ENCODE measurements at places on chromosomes 6 and 20.

DNA sequence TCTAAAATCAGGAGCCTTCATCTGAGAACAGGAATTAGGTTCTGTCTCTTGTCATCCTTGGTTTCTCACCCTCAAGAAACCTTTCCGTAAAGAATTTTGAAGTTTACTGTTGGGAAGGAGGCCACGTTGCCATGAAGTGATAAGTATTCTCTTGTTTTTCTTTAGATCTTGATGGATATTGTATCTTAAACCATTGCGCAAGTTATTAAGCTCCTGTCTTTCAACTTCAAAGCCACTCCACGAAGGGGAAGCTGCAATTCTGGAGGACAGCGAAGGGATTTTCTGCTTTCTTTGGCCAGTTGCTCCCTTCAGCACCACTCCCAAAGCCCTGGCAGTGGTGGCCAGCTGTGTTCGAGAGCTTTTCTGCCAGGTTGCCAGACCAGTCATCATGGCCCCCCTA is 198.1 kb upstream of the EXOC2 start:
- DNase-seq, result no peak

DNA sequence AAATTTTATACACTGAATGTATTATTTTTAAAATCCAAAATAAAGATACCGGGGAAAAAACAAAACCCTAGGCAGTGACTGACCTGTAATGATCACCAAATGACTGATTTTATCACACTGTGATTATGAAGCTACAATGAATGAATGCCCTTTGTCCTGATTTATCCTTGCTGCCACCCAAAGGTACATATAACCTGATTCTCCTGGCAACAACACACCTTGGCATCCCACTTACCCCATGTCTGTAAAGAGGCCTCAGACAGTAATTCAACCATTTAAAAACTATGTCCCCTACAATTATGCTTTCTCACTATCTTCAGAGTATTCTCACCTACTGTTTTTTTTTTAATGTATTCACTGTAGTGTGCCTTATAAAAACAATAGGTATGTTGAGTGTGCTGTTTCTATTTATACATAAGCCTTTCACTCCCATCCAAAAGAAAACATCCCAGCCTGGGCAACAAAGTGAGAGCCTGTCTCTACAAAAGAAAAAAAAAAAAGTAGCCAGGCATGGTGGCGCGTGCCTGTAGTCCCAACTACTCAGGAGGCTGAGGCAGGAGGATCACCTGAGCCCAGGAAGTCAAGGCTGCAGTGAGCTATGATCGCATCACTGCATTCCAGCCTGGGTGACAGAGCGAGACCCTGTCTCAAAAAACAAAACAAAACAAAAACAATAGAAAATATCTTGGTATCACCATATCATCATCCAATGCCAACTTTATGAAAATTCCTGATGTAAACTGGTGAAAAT is 21.7 kb downstream of the B4GALT5 start:
- DNase-seq, result no peak

GRCh38 chr6:78363688-78364087 is 503.7 kb upstream of the IRAK1BP1 start:
- DNase-seq, result no peak

GRCh38 chr6:151100326-151100725 is 139.4 kb upstream of the AKAP12 start:
- DNase-seq, result no peak

DNA sequence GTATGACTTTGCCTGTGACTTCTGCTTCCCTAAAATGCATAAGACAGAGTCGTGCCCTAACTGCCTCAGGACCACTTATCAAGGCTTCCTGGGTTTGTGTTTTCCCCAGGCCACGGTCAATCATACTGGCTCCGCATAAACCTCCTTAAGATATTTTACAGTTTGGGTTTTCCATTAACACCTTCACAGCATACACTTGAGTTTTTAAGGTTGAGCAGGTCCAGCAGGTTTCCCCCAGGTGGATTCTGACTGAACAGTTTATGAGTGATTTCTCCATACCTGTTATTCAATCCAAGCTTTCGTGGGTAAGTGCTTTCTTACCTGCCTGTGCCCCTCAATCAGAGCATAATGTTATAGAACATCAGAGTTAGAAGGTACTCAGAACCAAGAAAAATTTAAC is 39.3 kb downstream of the NINL start:
- DNase-seq, result no peak

GRCh38 chr6:161429921-161430490 is 156.1 kb upstream of the AGPAT4 start:
- DNase-seq, result no peak

DNA sequence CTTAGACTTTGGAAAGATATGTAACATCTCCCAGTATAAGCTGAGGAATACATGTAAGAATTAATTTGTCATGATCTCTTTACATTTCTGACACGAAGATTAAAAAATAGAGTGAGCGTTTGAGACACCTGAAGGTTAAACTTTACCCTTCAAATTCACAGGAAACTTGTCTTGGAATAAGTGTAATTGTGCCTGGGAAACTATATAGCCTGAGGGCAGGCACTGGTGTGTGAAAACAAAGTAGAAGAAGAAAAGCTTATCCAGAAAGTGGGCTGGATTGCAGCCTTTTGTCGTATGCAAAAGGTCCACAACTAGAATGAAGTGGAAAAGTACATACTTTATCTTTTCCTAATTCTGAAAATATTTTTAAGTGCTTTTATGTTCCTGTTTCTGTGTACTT is 275.7 kb upstream of the TCF21 start:
- no peak for DNase-seq

- DNase-seq, result no peak
Observed at GRCh38 chr20:10356628-10357027, 77.4 kb downstream of the MKKS start.

- DNase-seq, result no peak
Observed at GRCh38 chr6:165729307-165729936, 66.4 kb upstream of the PDE10A start.

GRCh38 chr20:45306431-45306982 is at the start of gene RBPJL:
Gene RBPJL, plus strand, starts transcription at chr20:45306840. Its CDS starts 83 bp downstream, at chr20:45306923.
- no peak for DNase-seq

GRCh38 chr20:34271956-34272355 is 30.7 kb downstream of the ASIP start:
- DNase-seq, result no peak

DNA sequence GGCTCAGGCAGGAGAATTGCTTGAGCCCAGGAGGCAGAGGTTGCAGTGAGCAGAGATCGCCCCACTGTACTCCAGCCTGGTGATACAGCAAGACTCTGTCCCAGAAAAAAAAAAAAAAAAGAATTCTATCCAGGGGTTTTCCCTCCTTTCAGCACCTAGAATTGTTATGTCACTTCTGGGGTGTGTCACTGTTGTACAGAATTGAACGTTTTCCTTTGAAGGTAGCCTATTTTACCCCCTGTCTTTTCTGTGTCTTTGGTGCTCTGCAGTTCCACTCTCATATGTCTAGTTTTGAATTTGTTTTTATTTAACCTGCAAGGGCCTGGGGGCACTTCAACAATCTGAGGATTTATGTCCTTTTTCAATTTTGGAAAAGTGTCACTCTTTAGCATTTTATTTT is 19.3 kb upstream of the ARID1B start:
- no peak for DNase-seq

DNA sequence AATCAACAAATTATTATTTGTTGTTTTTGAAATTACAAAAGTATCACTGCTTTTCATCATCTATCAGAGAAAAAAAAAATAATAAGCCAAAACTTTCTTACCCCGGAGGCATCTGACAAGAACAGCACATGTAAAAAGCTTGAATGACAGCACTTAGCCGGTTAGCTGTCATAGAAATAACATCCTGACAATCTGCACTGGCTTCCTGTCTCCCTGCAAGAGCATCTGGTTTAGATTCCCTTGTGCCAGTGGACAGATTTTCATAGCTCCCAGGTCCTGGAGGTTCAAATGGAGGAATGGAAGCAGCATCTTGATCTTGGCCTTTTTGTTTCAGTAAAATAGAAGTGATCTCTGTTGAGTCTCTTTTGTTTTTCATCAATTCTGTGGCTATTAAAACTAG is 74.8 kb downstream of the HACE1 start:
- DNase-seq, result no peak

DNA sequence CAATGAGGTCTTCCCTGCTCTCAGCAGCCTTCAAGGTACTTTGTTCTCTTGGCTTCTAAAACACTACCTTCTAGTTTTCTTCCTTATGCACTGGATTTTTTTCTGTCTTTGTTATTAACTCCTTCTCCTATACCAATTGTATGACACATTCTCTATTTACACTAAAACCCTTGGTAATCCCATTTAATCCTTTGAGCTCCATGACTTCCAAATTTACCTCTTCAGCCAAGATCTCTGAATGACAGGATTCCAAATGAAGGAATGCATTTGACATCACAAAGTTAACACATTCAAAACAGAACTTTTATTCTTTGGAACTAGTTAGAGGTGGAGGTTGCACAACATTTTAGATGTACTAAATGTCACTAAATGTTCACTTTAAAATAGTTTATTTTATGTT is 86.6 kb upstream of the SAMD5 start:
- DNase-seq, result no peak

GRCh38 chr20:60354024-60354580 is 395.9 kb downstream of the CDH26 start:
- DNase-seq, result no peak

DNA sequence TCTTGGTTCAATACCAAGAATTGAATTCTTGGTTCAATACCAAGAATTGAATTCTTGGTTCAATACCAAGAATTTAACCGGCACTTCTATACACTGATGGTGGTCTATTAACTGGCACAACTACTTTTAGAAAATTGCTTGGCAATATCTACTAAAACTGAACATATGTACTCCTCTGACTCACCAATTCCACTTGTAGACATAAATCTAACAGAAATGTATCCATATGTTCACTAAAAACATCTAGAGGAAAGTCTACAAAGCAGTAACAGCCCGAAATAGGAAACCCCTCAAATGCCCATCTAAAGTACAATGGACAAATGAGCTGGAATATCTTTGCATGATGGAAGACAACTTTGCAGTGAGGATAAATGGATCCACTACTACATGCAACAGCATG is 71.9 kb downstream of the KIF16B start:
- no peak for DNase-seq

DNA sequence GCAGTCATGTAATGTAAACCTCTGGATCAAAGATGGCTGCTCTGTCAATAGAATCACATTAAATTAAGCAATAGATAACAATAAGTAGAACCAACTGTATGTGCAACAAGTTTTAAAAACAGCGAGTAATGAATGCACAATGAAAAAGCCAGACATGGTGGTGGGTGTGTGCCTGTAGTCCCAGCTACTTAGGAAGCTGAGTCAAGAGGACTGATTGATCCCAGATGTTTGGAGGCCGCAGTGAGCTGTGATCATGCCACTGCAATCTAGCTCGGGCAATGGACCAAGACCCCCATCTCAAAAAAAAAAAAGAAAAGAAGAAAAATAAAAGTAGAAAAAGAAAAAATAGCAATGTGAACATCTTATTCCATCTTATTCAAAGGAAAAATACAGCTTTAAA is 558.7 kb upstream of the MMS22L start:
- DNase-seq, result no peak

DNA sequence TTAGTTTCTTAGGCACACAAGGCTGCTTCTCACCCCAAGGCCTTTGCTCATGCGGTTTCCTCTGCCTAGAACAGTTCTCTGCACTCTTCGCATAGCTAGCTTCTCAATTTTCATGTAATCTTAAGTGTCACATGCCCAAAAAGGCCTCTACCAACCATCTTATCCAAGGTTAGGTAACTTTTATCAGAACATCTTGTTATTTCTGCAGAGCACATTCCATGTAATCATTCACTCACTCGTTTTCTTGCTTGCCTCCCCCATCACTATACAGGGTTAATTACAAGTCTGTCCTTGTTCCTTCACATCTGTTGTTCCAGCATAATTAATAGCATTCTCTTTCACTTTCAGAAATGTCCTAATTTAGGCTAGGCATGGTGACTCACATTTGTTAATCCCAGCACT is 53.8 kb downstream of the NCOA6 start:
- DNase-seq, result no peak

- no peak for DNase-seq
Observed at GRCh38 chr6:127291495-127291894, 24.8 kb downstream of the RNF146 start.

- DNase-seq, result no peak
Observed at GRCh38 chr6:153735761-153736160, 303.3 kb upstream of the OPRM1 start.

DNA sequence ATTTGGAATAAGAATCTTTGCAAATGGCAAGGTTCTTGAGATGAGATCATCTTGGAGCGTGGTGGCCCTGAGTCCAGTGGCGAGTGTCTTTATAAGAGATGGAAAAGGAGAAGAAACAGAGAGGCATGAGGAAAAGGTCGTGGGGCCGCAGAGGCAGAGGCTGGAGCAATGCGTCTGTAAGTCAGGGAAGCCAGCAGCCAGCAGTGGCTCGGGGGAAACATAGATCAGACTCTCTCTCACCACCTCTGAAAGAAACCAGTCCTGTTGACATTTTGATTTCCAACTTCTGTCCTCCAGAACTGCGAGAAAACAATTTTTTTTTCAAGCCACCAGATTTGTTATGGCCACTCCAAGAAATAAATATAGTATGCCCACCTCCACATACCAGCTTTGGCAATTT is 226.6 kb downstream of the TFAP2C start:
- no peak for DNase-seq
